ENCODE measurements at places on chromosomes 5 and 9.

DNA sequence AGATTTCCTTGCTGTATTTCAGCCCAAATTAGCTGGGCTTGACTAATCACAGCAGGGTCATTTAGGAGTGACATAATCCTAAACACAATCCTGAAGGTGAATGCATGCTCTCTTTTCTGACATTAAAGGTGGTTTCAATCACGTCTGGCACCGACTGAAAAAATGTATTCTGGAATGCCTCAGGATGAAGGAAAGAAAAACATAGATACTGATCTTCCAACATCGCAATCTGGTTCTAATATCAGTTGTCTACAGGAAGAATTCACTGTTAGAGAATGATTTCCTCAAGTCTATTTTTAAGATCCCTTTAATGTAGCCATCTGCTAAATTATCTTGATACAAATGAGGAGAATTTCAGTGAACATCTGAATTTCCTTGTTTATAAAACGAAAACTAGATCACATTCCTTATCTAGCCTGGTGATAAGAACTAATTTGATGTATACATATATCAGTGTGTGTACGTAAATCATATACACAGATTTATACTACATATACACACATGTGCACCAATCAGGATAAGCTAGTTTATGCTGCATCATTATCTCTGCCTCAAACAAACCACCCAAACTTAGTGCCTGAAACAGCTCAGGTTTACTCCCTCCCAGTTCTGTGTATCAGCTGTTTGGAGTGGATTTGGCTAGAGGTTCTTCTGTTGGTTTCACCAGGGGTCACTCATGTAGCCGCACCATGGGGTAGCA, 31.3 kb upstream of the TAS2R1 start:
- DNase-seq = peak; percentile 51

- DNase-seq = no peak
These were observed 25.4 kb downstream of the GPR21 start for GRCh38 chr9:123058834-123059233.

GRCh38 chr5:952597-953271, 55.9 kb upstream of the NKD2 start:
- DNase-seq = no peak

GRCh38 chr5:97788369-97788768, 605.3 kb upstream of the RIOK2 start:
- no peak for DNase-seq

- no peak for DNase-seq
These were observed 49.8 kb downstream of the SYK start for GRCh38 chr9:90851444-90851843.

- no peak for DNase-seq
These were observed 165.5 kb downstream of the CACNA1B start for GRCh38 chr9:138043061-138043410.

DNA sequence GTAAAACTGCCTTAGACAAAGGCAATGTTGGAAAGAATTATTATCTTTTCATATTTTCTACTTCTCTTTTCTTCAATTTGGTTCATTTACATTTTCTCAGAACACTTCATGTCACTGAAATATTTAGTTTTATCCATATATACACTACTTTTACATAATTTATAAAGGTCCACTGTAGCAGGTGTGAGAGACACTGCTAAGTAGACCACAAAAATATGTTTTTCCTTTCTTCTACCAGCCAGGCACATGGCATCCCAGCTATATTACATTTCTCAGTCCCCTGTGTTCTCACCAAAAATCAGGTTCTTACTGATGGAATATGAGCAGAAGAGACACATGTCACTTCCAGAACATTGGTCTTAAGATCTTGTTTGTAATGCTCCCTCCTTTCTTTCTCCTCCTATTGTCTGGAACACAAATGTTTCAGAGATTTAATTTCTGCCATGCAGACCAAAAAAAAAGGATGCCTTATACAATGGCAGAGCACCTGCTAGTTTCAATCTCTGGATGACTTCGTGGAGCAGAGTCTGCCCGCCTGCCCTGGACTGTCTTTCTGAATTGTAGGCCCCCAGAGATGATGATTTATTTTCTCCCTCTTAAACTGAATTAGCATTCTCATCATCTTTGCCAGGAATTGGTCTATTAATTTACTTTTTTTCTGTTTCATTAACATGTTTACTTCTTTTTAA, 125.4 kb upstream of the ACOT12 start:
- DNase-seq = no peak

DNA sequence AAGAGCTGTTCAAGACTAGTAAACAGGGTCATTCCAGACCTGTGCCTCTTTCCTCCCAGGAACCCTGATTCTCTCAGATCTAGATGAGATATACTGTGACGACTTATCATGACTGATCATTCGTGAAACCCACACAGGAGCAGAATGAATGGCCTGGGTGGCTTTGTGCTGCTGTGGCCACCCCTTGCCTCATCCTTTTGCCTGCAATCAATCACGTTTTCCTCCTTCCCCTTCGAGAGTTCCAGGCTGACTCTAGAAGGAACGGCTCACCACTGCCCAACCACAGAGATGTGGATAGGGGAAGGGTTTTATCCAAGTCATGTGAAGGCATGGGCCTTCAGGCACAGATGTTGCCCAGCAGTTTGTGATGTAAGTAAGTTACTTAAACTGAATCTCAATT, 5.8 kb downstream of the ANXA6 start:
- peak; percentile 72 for DNase-seq

DNA sequence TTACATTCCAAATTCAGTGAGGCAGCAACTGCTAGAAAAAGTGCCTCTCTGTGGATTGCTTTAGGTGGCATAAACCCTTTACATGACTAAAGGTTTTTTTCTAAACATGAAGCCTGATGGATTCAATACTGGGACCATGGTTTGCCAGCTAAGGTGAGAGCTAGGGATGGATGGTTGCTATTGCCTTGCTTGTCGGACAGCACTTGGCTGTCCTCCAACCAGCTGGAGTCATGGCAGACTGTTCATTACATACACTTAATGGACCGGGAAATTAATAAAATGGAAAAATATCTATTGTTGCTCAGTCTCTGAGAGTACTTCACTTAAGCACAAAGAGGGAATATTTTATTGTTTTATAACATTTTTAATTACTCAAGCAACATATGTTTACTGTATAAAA, 116.9 kb upstream of the TRPC7 start:
- no peak for DNase-seq

GRCh38 chr9:81656004-81656403, 33.3 kb downstream of the TLE1 start:
- DNase-seq = no peak

- DNase-seq = no peak
These were observed 74.2 kb upstream of the FRRS1L start for GRCh38 chr9:109241207-109241606.

- no peak for DNase-seq
These were observed 233.7 kb downstream of the GLIS3 start for GRCh38 chr9:4066120-4066519.

DNA sequence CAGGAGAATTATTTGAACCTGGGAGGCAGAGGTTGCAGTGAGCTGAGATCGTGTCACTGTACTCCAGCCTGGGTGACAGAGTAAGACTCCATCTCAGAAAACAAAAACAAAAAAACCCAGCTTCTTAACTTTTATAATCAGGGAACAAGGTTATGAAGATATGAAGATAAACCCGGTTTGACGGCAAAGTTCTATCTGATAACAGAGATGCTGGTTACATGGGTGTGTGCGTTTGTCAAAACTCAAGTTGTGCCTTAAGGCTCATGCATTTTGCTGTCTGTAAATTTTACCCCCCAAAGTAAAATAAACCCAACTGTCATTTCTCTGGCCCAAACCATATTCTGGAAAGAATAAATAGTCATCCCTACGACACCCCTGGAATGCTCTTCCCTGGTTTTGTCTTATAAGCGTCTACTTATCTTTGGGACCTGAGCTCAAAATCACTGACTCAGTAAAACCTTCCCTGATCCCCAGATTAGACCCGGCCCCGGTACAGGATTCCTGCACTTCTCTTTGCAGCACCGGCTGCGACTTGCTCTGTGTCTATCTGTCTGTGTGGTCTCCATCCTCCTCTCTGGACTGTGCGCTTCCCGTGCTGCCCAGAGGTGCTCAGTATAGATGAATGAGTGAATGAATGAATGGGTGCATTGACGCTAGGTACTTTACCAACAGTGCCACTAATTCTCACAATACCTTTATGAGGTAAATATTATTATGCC, 172.2 kb downstream of the DAB2IP start:
- DNase-seq = no peak

DNA sequence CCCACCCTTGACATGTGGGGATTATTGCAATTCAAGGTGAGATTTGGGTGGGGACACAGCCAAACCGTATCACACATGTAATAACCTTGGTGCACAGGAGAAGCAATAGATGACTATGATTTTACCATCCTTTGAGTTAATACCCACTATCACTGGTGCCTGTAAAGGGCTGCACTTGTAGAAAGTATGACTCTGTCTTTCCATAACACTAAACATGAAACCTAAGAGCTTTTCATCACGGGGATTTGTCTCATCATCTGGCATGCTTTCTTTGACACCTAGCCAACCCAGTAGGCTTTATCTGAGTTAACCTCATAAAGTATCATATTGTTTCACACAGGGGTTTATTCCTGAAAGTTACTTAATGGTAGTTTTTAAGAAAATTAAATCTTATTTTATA, 188.9 kb upstream of the TNC start:
- DNase-seq = no peak

DNA sequence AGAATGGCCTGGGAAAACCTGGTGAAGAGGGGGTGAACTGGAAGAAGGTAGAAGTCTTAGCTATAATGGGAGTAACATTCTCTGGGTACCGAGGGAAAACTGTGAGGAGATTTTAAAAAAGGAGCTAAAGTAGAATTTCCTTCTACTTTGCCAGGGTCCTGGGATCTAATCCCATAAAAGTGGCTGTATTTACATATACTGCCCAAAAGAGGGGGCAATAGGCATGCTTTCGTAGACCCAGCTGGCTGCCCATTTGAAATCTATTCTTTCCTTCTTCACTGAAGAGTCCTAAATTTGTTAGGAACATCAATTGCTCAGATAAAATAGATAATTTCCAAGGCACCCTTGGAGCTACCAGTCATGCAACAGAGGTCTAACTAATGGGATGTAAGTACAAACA, 159.2 kb downstream of the CDC42SE2 start:
- peak; percentile 19 for DNase-seq

DNA sequence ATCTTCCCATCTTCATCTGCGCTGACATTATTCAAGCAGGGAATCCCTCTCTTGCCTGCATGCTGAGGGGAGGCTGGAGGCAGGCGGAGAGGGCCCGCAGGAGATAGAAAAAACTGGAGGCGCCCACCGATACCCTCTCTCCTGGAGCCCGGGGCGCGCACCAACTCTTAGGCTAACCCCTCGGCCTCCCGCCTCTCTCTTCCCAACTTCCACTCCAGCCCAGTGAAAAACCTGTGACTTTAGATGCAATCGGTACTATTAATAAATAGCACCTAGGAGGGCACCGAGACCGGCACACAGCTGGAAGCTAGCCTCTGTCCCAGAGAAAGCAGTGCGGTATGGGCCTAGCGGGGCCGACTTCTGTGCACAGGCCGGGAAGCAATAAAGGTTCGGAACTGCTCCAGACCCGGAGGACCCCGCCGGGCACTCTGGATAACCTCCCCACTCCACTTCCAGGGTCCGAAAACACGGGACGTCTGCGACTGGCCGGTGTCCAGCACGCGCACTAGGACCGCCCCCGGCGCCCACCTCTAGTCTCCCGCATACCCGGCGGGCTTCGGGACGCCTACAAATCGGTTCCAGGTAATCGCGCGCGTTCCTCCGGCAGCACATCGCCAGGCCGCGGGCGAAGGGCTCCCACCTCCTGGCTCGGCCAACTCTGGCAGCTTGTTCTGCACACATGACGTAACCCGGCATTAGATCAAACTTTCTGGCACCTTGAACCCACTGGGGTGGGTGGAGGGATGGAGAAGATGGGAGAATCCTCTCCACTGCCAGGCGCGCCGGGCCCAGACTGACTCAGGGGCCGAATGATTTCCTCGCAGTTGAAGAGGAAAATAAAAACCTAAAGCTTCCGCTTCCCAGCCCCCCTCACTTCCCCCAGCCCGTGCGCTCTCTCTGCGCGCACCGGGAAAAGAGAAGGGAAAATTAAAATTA, 1.4 kb downstream of the EFNA5 start:
- DNase-seq = peak; percentile 32

DNA sequence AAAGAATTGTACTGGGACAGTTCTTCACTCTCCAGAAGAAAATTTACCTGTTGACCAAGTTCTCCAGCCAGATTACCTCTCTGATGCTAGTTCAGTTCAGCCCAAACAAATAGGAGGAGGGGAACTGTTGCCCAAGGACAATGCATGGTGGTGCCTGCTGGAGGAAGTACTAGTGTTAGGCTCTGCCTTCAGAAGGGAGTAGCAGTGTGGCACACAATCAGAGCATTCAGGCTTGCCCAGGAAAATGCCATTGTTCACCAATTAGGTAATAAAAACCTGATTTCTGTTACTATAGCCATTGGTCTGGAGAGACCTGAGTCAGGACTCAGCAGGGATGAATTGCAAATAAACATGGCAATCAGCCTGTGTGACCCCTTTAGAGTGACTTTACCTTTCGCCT, 720.8 kb upstream of the ZNF608 start:
- DNase-seq = no peak

DNA sequence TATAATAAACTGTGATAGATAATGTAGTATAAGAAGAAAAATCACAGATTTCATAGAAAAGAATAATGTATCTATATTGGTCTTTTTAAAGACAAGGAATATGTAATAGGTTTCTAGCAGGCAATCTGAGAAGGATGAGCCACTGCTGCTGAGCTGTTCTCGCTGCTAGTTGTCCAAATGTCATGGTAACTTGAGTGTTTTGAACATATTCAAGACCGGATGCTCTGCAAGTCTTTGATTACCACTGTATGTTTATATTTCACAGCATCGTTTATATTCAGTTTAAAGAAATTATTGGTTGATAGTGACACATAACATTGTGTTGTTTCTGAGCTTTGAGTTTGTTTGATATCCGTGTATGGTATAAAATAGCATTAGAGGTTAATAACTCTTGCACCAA, 9.6 kb downstream of the C5orf47 start:
- DNase-seq = no peak

GRCh38 chr9:106619211-106619610, 243.8 kb upstream of the ZNF462 start:
- DNase-seq = no peak

- DNase-seq = peak; percentile 66
These were observed 41.0 kb downstream of the ESM1 start for GRCh38 chr5:54944364-54944763.

DNA sequence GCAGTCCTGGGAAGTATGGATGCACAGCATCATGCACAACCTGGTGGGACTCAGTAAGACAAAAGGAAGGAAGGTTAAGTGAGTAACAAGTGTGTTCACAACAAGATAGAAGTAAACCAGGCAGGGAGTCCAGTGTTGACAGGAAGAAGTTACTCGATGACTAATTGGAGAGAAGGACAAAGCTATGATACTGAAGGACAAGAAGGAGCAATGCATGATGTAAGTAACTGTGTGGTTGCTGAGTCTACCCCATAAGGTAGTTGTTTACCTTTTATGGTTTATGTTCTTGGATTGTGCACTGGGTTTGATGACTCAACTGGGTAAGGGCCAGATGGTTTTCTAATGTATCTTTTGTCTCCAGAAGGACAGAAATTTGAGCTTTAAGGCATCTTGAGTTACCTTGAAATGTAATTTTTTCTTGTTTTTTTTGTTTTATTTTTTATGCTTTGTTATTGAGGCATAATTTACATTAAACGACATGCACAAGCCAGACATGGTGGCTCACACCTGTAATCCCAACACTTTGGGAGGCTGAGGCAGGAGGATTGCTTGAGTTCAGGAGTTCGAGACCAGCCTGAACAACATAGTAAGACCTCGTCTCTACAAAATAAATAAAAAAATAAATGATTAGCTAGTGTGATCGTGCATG, 89.2 kb upstream of the CAST start:
- peak; percentile 78 for DNase-seq

- DNase-seq = peak; percentile 96
These were observed 1.9 kb upstream of the SQSTM1 start for GRCh38 chr5:179818746-179819295.

GRCh38 chr9:135789838-135790291, 87.9 kb downstream of the KCNT1 start:
- DNase-seq = no peak

Measured in GM03348 (cell line).